Activated T-helper 17 cell treated with anti-CD3 and anti-CD28 coated beads, Interleukin-2, amount 50 U/mL, for 72 hours (primary cell): ENCODE measurements at places on chromosomes 11 and 22. TPM values are rescaled to one million over a fixed set of nuclear protein-coding genes. Genes with fewer than 3 reads are reported as not detected.

Gene MYBPC3
- not detected for total RNA-seq

- ATAC-seq, result no peak
Measured at GRCh38 chr11:61526956-61527731, 18.6 kb downstream of the LRRC10B start.

Gene SYT13
- total RNA-seq, result not detected

Gene TNNT3
- 2.1 TPM for total RNA-seq

GRCh38 chr11:64833198-64833502, 11.3 kb downstream of the CDC42BPG start:
- ATAC-seq, result no peak

DNA sequence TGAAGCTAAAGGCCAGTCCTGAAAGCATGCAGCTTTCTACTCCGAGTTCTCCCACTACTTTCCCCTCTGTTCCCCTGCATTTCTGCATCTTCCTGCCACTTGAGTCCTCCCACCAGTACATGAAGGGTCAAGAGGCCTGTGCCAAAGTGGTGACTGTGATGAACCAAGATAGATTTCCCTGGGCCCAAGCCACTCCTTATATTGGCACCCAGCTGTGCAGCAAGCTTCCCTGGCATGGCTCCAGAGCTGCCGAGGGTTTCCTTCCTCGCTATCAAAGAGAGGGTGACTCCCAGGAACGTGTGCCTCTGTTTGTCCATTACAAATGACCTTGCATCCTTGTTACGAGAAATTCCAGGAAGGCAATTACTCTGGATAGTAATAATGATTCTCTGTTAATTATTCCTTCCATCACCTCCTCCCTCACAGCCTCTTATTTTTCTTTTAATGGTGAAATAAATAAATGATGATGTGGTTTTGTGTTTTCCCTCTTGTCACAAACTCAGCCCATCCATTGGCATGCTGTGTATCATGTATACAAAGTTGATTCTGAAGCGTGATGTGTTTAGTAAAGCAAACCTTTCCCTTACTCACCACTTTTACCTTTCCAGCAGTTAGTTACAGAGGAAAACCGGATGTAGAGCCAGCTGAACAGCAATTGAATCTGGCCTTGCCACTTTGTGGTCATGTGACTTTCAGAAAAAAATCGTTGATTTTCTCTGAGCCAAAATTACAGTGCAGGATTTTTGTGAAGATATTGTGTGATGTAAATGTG, 8.3 kb downstream of the SRSF8 start:
- ATAC-seq, result no peak

Gene CCDC188
- 0.77 TPM for total RNA-seq

- no peak for ATAC-seq
Measured at GRCh38 chr22:19747551-19747950, 13.0 kb upstream of the TBX1 start.

- no peak for ATAC-seq
Measured at GRCh38 chr11:12139144-12139881, 28.9 kb downstream of the MICAL2 start.

DNA sequence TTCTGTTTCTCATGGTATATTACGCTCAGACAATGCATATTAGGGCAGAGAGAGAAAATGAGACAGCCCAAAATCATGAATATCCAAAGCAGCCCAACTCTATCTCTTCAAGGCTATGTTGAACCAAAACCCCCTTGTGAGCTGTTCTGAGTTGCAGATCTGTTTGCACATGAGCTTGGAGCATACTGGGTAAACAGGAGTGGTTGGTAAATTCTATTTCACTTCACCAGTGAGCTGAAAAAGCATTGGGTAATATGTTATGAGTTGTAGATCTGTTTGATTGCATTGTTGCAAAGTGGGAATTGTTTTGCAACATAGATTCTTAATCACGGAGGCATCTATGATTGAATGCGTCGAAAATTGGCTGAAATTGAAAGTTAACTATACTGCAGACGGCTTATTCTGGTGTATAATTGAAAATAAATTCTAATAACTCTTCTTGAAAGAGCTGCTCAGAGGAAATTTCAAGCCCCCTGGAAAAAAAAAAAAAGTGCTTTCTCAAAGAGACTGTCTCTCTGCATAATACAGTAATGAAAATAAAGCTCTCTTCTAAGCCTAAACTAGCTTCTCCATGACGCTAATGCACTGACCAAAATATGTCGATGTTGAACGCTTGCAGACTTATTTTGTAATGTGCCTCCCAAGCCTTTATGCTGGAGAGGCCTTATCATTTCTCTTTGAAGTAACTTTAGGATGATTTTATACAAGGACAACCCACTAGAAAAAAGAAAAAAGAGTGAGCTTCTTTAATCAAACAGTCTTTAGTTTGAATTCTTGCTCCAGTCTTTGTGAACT, 263.7 kb downstream of the NTM start:
- ATAC-seq, result no peak

Gene PARVG
- total RNA-seq, result 35.8 TPM

DNA sequence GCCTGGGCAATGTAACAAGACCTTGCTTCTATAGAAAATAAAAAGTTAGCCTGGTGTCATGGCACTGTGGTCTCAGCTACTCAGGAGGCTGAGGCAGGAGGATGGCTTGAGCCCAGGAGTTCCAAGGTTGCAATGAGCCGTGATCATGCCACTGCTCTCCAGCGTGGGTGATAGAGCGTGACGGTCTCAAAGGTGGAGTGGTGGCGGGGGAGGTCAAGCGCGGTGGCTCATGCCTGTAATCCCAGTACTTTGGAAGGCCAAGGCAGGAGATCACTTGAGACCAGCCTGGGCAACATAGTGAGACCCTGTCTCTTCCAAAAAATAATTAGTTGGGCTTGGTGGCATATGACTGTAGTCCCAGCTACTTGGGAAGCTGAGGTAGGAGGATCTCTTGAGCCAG, 16.7 kb upstream of the PISD start:
- ATAC-seq, result no peak

Gene LRRC4C
- not detected for total RNA-seq

DNA sequence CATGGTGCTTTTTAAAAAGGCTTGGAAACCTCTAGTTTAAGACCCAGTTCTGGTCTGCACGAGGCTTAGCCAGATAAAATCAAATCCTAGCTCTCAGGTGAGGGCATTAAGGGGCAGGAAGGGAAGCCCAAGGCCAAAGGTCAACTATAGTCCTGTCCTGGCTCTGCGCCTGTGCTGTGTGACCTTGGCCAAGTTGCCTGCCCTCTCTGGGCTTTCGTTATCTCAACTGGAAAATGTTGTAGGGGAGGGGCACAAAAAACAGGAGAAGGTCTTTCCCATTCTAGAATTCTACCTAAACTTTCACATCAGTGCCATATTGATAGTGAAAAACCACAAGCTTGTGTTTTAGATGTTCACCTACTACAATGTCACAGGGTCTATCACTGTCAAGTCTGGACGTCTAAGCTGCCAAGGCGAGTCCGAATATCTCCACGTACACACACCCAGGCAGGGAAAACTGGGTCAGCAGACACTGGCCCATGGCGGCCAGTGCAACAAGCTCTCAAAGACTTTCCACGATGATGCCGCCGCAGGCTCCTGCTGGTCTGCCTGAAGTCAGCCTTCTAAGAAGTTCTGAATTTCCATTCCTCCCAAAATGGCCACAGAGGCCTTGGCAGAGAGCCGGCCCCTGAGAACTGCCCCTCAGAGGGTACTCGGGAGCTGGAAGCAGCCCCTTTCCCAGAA, 18.0 kb downstream of the MN1 start:
- ATAC-seq, result no peak

GRCh38 chr22:46079861-46080821, 70.2 kb upstream of the PPARA start:
- no peak for ATAC-seq

DNA sequence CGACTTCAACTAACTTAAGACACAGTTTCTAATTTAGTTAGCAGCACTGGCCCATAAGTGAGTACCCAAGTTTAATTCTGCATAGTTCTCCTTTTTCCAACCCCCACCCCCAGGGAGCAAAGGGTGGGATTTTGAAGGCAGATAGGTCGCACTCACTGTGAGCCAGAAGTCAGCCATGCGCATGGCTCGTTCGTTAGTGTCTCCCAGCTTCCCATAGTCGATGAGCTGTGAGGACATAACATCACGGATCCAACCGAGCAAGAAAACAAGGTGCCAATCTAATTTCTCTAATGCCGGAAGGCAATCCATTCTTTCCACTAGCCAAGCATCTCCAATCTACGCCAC, 577 bp downstream of the MRPL17 start:
- no peak for ATAC-seq

- ATAC-seq, result no peak
Measured at GRCh38 chr22:27499121-27499520, 302.4 kb downstream of the MN1 start.

Gene NEFH
- 2.9 TPM for total RNA-seq

- ATAC-seq, result peak; percentile 89
Measured at GRCh38 chr11:58567889-58568512, 7.7 kb downstream of the LPXN start.

DNA sequence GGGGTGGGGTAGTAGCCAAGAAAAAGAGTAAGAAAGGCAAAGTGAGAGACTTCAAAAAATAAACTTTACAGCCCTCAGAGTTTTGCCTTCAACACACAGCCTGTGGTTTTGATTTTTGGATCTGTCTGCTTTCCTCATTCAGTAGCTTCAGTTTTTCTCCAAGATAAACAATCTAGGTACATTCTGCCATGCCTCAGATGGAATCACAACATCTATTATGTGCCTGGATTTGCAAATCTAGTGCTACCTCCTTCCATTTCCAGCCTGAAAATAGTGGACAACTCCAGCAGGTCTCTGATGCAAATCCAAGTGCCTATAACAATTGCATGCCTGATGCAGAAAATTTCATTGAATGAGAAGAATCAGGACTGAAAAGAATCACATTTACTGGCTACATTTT, 206.6 kb upstream of the GUCY1A2 start:
- ATAC-seq, result no peak

- ATAC-seq, result no peak
Measured at GRCh38 chr22:50547263-50547985, 1.7 kb downstream of the KLHDC7B start.

Gene A4GALT
- total RNA-seq, result 0.19 TPM

DNA sequence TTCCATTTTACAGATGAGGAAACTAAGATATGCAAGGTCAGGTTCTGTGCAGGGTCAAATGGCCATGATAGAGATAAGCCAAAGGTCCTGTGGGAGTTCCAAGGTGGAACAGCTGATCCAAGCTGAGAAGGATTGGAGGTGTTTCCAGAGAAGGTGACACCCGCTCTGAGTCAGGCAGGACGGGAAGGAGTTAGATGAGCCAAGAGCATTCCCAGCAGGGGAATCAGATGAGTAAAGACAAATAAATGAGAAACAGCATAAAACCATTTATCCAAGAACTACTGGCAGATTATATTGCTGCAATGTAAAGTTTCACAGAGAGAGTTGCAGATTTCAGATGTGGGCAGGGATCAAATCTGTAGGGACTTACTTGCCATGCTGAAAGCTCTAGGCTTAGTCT, 18.9 kb upstream of the HEPHL1 start:
- no peak for ATAC-seq

- no peak for ATAC-seq
Measured at GRCh38 chr11:128785141-128785540, 82.0 kb downstream of the KCNJ1 start.

GRCh38 chr11:62353841-62354240, 16.6 kb downstream of the ASRGL1 start:
- ATAC-seq, result no peak

DNA sequence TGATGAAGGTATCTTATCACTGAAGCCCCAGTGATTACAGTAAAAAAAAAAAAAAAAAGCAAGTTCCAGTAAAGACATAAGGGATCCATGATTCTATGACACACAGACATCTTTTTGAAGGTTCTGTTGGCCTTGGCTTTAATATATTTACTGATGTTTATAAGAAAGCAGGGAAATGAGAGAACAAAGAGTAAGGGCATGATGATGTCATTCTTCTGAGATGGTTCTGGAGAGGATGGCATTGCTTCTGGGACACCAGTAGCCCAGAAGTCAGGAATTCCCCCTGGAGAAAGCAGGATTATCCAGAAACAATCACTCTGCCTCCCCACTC, 233.6 kb downstream of the FAM76B start:
- ATAC-seq, result no peak

Gene CARNS1
- total RNA-seq, result 2.0 TPM

Gene OR8D1
- not detected for total RNA-seq

DNA sequence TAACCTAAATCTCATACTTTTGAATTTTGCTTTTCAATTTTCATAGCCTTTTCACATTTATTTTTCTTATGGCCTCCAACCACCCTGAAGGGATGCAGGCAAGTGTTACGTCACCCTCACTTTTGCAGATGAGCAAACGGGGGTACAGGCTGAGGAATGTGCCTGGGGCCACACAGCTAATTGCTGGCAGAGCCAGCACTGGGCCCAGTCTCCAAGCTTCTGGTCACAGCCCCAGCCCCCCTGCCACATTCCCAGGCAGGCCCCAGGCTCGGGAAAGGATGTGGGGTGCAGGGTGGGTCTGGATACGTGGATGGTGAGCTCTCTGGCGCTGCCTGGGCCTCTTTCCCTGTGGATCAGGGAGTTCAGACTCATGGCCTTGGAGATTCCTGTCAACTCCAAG, 138.6 kb downstream of the PKNOX2 start:
- ATAC-seq, result no peak

Gene DAGLA
- 0.11 TPM for total RNA-seq

DNA sequence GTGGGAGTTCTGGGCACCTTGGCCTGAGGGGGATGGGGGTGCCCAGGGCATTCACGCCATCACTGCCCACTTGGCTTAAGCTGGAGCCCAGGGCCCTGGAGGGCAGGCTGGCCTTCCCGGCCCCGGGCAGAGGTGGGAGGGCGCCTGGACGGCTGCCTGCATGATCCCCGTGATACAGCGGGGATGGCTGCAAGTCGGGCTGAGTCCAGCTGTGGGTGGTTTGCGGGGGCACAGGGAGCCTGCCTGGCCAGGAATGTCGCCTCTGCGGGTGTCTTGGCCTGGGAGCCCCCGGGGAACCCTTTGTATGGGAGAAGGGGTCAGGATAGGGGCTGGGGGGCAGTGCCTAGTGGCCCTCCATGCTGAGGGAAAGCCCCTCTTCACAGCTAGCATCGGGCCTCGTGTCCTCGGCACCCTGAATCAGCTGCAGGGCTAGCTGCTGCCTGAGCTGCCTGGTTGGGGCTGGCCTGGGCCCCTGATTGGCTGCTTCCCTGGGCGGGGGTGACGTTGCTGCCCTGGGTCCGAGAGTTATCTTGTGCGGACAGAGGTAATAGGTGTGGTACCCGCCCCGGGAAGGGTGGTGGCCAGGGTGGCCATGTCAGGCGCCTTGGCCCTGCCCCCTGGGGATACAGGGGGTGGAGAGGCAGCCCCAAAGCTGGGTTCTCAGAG, 8.3 kb downstream of the BRSK2 start:
- no peak for ATAC-seq

Gene MMP11
- 0.50 TPM for total RNA-seq

GRCh38 chr11:126776119-126776518, 224.5 kb downstream of the KIRREL3 start:
- ATAC-seq, result no peak
